Activated CD4-positive, alpha-beta T cell treated with anti-CD3 and anti-CD28 coated beads for 36 hours (primary cell): ENCODE measurements at places on chromosomes 1 and 21.

DNA sequence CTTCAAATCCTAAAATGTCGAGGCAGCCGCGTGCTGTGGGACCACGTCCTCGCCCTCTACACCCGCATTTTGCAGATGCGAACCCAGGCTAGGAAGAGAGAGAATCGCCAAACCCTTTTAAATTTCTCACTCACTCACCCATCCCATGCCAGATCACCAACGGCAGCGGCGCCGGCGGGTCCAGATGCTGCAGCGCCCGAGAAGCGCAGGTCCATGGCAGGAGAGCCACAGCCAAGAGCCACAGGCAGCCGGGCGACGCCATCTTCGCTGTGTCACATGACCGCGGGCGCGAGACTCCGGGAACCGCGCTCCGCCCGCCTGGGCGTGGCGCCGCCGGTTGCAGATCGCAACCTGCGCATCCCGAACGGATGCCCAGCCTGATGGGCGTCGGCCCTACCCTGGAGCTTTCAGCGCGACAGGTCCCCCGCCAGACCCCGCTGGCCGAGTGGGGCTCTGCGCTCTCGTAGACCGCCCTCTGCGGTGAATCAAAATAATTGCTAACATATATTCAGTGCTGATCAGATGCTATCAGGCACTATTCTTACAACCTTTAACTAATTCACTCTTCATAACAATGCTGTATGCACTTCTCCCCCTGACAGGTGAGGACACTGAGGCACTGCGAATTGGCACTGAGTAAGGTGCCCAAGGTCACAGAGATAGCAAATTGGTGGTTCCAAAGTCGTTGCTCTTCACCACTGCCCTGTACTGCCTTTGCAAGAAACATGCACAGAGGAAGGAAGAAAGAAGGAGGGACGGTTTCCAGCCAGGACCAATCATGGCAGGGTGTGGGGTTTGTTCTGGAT, at the start of gene PPT1:
PPT1 (minus strand) TSS at position 276 of the 806 bp plus-strand sequence; CDS start at position 262, 14 bp downstream.
- DNase-seq: peak; percentile 91

- no peak for DNase-seq
Measured at GRCh38 chr1:18352636-18353265, 128.0 kb upstream of the KLHDC7A start.

DNA sequence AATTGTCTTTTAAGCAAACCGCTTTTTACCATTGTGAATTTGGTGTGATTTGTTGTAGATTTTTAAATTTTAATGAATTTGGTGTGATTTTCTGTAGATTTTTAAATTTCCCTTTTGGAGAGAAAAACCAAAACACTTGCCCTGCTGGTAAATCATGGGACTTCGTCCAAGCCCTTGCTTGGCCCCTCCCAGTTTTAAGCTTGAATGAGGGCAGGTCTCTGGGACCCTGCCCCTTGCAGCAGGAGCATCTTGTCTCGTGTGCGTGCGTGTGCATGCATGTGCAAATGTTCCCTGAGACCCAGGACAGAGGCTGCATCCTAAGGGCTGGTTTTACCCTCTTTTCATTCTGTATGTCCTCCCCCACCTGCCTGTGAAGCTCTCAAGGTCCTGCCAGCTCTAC, 248.6 kb downstream of the GREM2 start:
- no peak for DNase-seq

- no peak for DNase-seq
Measured at GRCh38 chr1:245599371-245600174, 444.8 kb downstream of the KIF26B start.

DNA sequence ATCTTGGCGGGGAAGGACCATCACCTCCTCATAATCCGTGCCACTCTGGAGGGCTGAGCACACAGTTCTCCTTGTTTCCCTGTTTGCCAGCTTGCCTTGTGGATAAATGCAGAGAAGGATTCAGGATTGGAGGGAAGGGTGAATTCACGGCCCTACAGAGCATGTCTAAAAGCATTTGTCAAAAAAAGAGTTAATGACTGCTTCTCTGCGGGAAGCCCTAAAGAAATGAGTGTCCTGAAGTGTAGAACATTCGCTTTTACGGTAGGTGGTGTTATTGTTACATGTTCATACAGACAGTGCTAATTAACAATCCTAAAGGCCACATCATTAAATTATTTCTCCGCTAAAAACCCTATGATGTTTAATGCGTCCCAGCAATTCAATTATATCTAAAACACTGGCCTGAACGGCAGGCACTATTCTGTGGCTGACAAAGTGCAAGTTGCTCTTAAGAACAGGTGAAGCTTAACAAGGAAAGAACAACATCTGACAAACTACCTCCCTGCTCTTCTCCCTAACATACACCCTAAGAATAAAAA, 112.3 kb upstream of the NFIA start:
- DNase-seq: no peak

DNA sequence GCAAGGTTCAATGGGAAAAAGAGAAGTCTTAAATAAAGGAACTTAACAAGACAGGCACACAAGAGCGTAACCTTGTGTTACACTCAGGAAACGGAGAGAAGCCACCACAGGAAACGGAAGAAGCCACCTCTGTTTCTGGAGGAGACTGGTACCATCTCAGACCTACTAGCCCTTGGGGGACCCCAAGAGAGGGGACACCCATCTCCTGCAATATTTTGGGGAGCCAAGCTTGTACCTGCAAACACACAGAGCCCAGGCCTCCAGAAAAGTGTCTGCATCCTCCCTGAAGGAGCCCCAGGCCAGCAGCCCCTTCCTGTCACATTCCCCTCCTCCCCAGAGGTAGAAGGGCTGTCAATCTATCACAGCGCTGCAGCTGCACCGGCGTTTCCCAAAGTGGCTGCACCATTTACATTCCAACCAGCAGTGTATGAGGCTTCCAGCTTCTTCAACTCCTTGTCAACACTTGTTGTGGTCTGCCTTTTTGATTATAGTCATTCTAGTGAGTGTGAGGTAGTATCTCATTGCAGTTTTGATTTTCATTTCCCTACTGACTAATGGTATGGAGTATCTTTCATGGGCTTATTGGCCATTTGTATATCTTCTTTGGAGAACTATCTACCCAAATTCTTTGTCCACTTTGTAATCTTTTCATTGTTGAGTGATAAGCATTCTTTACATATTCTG, 23.0 kb upstream of the PADI1 start:
- no peak for DNase-seq

DNA sequence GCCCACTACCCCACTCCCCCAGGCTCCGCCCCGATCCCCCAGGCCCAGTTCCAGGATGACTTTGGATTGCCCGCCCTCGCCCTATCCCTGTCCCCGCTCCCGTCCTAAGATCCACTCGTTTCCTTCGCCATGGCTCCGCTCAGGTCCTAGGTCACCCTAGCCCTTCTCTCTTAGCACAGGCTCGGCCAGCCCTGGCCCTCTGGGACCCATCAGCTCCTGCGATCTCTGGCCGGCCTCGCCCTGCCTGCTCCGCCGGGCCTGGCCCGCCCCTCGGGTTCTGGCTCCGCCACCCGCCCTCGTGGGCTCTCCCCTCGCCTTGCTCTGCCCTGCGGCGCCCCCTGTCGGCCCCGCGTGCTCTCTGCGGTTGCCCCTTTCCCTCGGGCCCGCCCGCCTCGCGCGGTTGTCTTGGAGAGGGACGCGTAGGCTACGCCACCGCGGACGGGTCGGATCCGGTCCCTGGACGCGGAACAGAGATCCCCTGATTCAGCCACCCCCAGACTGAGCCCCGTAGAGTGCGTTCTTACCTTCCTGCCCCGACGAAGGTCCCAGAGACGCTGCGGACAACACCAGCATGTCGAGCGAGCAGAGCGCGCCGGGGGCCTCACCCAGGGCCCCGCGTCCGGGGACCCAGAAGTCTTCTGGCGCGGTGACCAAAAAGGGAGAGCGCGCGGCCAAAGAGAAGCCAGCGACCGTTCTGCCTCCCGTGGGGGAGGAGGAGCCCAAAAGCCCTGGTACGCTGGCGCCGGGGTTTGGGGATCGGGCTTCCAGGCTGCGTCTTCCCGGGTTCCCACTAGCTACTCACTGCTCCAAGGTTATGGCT, at the start of gene LRRC71:
LRRC71 (plus strand) TSS at position 400 of the 820 bp plus-strand sequence; CDS start at position 572, 172 bp downstream.
- peak; percentile 87 for DNase-seq

DNA sequence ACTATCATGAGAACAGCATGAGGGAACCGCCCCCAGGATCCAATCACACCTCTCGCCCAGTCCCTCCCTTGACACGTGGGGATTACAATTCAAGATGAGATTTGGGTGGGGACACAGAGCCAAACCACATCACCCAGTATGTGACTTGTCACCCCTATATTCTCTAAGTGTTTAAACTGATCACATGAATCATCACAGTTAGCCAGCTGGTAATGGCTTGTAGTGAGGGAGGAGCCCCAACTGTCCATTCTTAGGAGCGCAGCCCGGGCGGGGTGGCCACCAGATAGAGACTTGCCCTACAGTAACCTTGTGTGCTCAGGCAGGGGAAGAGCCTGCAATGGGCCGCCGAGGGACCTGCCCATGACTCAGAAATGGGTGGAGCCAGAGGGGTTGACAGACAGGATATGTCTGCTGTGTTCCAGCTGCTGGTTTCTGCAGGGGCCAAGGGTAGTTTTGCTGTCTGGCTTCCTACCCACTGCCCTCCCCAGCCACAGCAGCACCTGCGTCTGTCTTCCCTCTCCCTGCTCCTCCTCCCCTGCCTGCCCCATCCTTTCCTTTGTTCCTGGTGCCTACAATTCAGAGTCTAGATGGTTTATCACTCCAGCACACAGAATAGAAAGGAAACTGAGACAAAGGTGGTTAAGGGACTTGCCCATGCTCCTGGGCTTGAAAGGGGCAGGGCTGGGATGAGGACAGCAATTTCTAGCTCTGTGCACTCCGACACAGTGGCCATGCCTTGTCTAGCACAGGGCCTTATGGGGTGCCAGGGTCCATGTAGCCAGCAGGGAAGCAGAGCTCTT, 9.2 kb downstream of the ABCG1 start:
- DNase-seq: peak; percentile 97

DNA sequence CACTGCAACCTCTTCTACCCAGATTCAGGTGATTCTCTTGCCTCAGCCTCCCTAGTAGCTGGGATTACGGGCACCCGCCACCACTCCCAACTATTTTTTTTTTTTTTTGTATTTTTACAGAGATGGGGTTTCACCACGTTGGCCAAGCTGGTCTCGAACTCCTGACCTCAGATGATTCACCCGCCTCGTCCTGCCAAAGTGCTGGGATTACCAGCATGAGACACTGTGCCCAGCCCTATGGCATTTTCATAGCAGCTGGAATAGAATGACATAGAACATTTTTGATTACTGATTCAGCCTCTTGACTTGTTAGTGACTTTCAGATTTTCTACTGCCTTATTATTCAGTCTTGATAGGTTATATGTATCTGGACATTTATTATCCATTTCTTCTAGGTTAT, 1046.2 kb downstream of the AMY1C start:
- DNase-seq: no peak

DNA sequence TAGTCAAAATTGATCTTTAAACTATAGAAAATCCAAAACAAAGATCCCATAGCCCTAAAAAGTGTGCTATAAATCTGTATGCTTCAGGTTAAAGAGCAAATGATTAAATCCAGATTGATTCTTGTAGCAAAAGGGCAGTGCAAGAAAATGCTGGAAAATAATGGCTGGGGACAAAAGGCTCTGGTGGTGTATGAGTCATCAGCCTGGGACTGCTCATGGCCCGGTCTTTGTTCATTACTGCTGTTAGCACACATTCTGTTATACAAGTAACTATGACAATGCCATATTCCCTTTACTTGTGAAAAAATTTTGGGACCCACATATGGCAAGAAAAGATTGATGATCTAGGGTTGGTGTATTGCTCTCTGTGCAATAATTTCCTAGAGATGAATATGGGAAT, 89.1 kb downstream of the RWDD3 start:
- DNase-seq: no peak

DNA sequence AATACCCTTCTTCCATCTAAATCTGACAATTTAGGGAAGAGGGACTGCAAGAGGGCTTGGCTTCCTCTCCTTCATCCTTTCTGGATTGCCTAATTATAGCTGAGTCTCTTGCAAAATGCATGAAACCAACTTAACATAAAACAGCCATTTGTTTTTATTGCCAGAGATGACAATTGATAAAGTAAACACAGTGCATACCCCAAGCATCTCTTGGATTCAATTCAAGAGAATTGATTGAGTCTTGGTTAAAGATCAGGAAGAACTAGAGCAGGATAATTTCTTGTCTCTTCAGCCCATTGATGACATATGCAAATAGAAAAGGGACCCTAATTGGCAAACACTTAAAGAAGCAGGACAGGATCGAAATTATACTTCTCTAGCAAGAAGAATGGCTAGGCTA, 617.1 kb upstream of the PTBP2 start:
- no peak for DNase-seq

DNA sequence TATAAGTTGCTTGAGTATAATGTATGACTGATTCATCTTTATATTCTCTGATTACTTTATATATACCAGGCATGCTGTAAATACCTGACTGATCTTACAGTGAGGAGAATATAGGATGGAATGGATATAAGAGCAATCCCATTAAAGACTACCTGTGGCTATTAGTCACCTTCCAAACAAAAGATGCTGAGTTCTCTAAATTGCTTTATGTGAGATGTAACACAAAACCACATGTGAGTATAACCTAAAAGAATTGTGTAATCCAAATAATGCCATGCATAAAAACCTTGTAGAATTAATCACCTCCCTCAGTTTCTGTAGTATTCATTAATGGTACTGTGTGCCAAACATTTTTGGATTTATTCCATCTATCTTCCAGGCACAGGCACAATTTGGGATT, 134.6 kb upstream of the LRRC7 start:
- DNase-seq: no peak

- DNase-seq: no peak
Measured at GRCh38 chr1:184632415-184633175, 122.1 kb downstream of the EDEM3 start.

GRCh38 chr1:37807220-37807554, 403 bp upstream of the C1orf122 start:
- no peak for DNase-seq

DNA sequence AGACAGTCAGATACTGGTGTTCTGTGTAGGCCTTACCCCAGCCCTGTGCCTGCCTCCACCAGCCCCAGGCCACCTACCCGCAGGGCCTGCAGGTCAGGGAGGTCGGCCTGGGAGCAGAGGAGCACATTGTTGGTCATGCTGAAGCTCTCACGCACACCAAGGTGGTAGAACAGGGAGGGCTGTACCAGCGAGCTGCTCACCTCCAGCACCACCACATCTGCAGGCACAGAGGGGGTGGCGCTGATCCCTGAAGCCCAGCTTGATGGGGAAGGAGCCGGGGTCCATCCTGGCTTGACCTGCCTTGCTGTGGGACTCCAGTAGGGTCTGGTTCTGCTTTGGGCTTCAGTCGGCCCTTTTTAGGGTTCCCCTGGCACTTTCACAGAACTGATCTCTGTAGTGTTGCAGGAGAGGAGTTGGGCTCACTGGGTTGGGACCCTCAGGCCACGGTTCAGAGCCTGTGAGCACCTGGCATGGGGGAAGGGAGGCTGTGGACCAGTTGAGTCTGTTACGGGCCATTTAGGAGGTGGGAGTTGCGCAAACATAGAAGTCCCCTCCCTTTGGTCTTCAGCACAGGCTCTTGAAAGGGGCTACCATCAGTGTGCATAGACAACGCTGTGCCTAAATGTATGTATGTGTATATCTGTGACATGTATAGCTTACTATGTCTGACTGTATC, 1.9 kb downstream of the MAP3K6 start:
- DNase-seq: no peak

DNA sequence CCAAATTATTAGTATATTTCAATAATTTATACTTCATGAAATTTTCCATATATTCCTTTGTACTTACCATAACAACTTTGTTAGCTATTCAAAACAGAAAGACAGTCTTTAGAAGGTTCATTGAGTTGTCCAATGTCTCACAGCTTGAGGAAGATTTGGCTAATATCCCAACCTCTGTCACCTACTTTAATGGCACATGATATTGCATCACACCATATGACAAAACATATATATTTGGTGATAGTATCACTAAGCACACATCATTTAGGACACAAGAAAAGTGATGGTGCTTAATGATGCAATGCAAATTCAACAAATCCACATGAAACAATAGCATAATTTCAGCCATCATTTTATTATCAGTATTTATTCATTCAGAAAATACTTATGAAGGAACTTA, 122.0 kb upstream of the BRINP3 start:
- DNase-seq: no peak
